ENCODE measurements at places on chromosomes 5 and 9.

- no peak for DNase-seq
These were observed 2.2 kb upstream of the TGFBI start for GRCh38 chr5:136026636-136027035.

- no peak for DNase-seq
These were observed 56.6 kb downstream of the TSPAN17 start for GRCh38 chr5:176703857-176704256.

- no peak for DNase-seq
These were observed 31.2 kb upstream of the CRB2 start for GRCh38 chr9:123324767-123325183.

DNA sequence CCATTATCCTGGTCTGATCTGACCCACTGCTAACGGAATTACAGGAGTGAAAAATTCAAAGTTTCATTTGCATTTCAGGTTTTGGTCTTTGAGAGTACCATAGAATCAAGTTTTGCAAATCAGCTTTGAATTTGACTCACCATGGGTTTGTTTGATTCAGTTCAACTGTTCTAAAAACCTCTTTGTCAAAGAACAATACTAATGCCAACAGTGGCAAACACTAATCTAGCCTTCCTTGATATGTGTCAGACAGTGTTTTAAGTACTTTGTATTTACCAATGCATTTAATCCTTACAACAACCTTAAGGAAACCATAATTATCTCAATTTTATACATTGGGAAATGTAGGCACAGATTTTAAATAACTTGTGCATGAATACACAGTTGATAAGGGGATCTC, 10.1 kb upstream of the FSD1L start:
- DNase-seq = no peak

- no peak for DNase-seq
These were observed 19.4 kb downstream of the CDKN2AIPNL start for GRCh38 chr5:134392301-134392700.

DNA sequence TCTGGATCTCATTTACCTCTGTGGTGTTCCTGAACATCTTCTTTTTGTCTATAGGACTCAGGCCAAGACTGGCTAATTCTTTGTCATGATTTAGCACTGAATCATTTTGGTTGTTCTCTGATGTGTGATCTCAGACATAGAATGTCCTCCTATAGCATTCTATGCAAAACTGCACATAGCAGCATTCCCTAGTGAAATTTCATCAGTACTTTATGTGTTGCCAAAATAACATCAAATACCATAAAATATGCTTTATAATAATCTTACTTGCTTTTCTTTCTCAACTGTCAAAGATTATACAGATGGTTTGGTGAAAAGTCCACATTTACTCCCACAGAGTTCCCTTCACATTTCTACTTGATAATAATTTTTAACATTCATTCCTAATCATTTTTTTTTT, 115.7 kb upstream of the MPDZ start:
- DNase-seq = peak; percentile 59

- DNase-seq = peak; percentile 32
These were observed 30.9 kb upstream of the SLC46A2 start for GRCh38 chr9:112921549-112921948.
